ENCODE measurements at places on chromosomes 16 and 17.

GRCh38 chr17:82177761-82178498, 34.7 kb downstream of the CCDC57 start:
- no peak for DNase-seq

GRCh38 chr16:8402981-8403843, 187.1 kb downstream of the TMEM114 start:
- no peak for DNase-seq

GRCh38 chr17:79987187-79987934, 48.3 kb downstream of the TBC1D16 start:
- DNase-seq: no peak

DNA sequence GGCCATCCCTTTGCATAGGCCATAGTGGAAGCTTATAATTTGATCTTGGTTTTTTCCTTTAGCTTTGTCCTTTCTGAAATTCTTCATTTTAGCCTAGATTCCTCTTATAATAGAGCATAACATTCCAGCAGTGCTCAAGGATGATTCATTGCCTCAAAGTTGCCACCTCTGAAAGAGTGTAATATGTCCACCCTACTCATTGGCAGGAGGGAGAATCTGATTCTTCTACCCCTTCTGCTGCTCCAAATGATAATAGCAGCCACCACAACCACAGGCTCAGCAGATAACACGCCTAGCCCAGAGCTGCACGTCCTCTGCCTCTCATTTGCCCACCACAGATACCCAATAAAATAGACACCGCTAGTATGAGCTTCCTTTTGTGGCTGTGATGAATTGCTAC, 337.4 kb upstream of the HSBP1 start:
- no peak for DNase-seq

DNA sequence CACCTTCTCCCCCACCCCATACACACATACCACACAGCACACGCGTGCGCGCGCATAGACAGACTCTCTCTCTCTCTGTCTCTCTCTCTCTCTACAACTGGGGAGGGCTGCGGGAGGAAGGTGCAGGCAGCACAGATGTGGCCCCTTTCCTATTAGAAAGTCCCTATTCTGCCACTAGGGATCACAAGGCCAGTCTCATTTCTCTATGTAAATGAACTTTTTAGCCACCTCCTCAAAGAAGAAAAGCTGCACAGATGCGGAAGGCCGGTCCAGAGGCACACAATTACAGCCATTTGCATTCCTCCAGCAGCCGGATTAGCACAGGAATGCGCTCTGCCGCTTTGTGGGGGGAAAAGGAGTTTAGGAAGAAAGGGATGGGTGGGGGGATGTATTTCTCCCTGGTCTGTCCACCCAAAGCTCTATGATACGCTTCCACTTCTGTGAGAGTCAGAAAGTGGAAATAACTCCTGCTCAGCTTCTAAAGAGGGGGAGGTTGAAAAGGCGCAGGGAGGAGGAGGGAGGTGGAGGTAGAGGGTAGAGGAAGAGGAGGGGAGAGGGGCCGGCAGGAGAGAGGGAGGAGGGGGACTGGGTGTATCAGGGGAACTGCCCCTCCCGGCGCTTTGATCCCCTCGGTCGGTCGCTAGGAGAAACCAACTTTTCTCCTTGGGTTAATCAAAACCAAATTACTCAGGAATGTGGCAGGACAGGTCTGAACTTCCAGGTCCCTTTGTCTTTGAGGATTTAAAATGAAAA, 11.7 kb downstream of the ZFHX3 start:
- DNase-seq: no peak

GRCh38 chr16:58510776-58511628, 4.3 kb upstream of the SETD6 start:
- DNase-seq: no peak

DNA sequence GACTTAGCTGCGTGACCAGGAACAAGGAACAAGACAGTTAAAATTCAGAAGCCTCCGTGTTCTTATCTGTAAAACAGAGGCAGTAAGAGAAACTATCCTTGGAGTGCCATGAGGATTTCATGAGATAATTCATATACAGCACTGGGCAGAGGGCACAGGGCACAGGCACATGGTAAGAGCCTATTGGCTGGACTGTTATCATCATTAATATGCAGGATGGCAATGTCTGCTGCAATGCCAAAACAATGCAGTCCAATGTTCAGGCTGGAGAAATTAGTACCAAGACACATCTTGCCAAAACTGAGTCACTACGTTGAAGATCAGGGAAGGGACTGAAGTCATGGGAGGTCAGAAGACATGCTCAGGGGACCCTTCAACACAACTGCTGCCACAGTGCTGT, 13.6 kb downstream of the CDRT4 start:
- no peak for DNase-seq

DNA sequence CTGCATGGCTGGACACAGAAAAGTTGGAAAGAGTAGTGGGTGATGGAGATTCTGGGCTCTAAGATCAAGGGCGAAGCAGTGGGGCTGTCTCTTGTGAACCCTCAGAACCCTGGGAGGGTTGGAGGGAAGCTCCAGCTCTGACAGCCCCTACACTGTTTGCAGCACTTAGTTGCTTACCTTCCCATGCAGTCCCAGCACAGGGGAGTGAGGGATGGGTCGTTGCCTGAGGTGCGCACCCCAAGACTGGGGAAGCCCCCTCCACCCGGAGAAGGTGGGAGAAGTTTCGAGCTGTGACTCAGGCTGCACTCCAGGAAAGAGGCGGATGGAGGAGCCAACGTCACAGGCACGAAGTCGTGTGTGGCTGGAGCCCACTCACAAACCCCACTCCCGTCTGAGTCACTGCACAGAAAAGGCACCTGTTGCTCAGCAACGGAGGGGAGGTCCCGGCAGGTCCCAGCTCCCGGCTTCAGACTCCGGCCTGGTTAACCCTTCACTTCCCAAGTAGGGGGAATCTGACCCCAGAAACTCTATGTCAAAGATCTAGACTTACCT, 60.1 kb downstream of the AIPL1 start:
- no peak for DNase-seq

DNA sequence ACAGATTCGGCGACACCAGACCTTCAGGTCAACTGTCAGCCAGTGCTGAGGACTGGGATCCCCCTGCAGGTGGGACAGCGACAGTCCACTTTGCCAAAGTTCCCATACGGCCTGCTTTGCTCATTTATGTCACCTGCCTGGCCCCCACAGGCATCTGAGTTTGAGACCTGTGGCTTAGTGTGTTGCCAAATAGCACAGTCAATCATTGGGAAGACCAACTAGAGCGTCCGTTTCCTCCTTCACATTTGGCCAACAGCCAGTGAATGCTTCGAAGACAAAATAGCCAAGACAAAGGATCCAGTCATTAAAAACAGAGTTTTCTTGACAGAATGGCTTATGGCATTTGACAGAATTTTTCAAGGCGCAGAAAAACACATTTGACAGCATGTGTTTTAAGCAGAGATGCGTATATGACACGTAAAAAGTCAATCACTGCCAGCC, 113.8 kb downstream of the ABCC12 start:
- DNase-seq: no peak

GRCh38 chr17:7548585-7549400, at the start of gene TNFSF12:
TSS of gene TNFSF12 (plus strand) at chr17:7549058. CDS start at chr17:7549154, 96 bp downstream.
- no peak for DNase-seq

GRCh38 chr16:64094181-64094965, 1027.5 kb downstream of the CDH11 start:
- no peak for DNase-seq

- no peak for DNase-seq
These were observed 26.1 kb upstream of the ZNF750 start for GRCh38 chr17:82865774-82866395.

GRCh38 chr17:46822388-46822921, 4.0 kb upstream of the WNT3 start:
- no peak for DNase-seq

DNA sequence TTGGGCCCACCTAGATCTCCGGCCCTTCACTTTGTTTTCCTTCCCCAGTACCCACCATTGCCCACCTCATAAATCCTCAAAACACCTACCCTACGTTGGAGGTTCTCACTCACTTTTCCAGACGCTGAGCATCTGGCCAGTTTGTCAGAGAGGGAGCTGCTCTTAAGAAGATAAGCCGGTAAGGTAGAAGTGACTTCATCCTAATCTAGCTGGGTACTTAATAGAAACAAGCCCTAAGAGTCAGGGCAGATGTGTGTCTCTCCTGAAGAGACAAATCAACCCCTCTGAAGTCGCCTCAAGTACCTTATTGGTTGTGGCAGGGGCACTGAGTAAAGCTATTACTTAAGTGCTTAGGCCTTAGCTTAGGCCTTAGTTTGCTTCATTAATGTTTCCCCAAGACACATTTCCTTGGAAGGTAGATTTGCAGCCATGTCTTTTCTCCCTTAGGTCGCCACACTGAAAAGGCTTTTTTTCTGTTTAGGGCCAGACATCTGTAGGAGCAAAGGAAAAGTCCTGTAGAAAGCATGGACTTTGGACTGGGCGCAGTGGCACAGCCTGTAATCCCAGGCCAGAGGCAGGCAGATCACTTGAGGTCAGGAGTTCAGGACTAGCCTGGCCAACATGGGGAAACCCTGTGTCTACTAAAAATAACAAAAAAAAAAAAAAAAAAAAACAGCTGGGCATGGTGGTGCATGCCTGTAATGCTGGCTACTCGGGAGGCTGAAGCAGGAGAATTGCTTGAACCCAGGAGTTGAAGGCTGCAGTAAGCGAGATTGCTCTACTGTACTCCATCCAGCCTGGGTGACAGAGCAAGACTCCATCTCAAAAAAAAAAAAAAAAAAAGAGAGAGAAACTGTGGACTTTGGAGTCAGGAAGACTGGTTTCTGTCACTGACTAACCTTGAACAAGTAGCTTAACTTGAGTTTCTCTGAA, 1.0 kb downstream of the TACO1 start:
- DNase-seq: no peak

- DNase-seq: no peak
These were observed 47.4 kb downstream of the CYB561 start for GRCh38 chr17:63398680-63399079.

- no peak for DNase-seq
These were observed 70.6 kb downstream of the MARCHF10 start for GRCh38 chr17:62737513-62737912.

DNA sequence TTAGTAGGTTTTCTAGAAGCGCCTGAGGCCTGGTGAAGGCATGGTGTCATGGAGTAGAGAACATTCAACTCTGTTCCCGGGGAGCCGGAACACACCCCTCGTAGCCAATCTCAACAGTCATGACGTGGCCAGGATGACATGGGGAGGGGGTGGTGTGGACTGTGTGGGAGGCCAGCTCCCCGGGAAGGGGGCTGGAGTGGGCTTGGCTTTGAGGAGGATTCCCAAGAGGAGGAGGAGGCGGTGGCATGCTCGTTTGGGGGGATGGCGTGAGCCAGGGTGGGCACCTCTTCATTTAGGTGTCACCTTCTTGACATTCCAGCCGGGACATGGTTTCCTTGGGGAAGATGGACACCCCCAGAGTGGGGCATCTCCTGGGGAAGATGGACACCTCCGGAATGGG, 257.5 kb downstream of the SEC14L1 start:
- DNase-seq: no peak

- DNase-seq: no peak
These were observed 38.9 kb upstream of the NAT9 start for GRCh38 chr17:74815067-74815466.

GRCh38 chr17:226108-227077, 44.9 kb upstream of the DOC2B start:
- no peak for DNase-seq

DNA sequence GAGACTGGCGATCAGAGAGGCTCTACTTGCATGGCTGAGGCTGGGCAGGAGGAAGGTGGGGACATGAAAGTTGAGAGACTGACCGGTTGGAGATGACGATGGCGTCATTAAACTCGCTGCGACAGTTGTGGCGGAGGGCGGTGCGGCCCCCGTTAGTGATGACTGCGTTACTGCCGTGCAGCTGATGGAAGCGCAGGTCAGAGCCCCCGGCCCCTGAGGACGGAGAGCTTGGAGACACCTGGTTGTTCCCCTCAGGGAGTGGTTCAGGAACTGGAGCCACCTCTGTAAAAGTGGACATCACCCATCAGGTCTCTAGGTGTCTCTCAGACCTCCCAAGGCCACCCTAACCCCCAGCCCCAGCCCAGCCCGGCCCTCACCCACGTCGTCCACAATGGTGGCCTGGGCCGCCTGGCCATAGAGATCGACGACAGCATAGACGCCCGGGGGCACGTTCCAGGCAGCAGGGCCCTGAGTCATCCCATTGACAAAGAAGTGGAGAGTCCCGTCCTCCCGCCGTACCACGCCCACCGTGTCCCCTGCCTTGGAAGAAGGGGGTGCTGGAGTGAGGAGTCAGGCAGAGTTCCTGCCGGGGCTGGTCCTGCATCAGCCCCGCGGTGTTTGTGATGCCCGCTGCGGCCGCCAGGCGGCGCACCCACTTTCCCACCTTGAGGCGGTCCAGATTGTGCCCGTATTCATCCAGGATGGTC, 5.3 kb downstream of the NEURL4 start:
- no peak for DNase-seq

GRCh38 chr16:6749698-6750097, 582.9 kb upstream of the RBFOX1 start:
- no peak for DNase-seq

DNA sequence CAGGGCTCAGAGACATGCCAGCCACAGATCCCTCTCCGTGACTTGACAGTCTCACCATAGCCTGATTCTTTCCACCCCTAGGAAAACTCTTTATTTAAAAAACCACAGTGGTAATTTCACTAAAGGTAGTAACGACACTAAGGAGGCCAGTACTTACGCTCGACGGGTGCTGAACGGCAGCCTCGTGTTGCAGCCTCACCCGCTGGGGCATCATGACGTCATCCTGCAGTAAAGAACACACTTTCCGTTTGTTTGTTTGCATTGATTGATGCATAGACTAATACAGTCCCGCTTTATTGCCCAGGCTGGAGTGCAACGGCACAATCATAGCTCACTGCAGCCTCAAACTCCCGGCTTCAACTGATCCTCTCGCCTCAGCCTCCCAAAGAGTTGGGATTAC, 65.1 kb upstream of the METRNL start:
- peak; percentile 4 for DNase-seq

- no peak for DNase-seq
These were observed 246.5 kb downstream of the GSG1L start for GRCh38 chr16:27817038-27817437.

DNA sequence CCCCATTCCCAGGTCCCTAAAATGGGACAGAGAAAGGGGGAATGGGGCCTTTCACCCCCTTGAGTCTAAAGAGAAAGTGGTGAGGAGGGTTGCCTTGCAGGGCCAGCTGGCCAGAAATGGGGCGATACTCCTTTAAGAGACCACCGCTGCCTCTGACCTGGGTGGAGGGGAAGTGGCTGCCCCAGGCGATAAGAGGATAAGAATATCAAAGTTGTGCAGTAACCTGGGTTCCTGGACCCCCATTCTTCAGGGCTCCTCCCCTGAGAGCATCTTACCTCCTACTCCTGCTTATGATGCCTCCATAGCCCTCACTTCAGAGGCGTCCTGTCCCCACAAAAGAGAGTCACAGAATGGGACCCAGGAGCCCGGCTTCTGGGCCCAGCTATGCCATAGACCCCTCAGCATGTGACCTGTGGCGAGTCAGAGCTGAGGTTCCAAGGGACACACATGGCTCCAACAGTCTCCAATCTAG, 5.2 kb upstream of the TSPOAP1 start:
- no peak for DNase-seq

GRCh38 chr16:87550495-87550961, 51.8 kb upstream of the JPH3 start:
- no peak for DNase-seq
